ENCODE measurements at places on chromosomes 4 and X.

DNA sequence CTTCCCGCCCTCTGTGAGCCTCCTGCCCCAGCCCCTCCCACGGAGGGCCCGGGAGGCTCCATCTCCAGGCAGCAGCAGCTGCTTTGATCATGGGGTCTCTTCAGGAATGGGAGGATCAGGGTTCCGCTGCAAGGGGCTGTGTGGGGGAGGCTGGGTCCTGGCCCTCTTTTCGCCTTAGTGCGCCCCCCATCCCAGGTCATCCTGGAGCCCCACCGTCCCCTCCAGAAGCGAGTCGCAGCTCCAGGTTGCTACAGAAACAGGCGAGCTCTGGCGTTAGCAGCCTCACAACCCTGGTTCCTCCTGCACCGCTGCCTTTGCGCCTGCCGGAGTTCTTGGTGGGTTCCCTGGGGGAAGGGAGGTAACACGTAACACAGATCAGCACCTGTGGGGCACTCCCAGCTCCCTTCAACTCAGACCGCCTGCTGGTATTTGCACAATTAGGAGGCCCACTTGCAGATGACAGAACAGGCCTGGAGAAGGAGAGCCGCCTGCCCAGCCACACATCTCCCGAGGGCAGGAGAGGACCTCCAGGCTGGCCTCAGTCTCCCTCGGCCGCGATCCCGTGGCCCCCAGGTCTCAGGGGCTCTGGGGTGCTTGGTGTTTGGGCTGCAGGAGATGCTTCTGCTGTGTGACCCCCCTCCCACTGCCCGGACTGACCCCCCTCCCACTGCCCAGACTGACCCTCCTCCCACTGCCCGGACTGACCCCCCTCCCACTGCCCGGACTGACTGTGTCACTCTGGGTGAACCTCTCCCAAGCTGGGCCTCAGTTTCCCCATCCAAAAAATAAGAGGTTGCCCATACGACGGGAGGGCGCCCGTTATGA, 64.2 kb upstream of the ADRA2C start:
- DNase-seq: no peak

DNA sequence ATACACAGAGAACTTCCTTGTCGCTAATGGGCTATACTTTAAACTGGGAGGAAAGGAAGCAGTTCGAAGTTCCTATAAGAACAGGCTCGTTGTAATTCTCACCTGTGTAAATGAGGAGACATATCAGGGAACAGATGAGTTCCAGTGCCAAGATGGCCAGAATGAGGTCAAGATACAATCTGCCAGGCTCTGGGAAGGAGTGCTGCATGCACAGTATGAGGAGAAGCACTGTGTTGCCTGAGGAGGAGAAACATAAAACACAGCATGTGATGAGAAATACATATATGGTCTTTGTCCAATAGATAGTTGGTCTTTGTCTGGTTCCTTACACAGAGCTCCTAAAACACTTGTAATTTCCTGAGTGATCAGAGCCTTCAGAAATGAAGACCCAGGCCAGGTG, 24.3 kb downstream of the TMEM192 start:
- DNase-seq: no peak

DNA sequence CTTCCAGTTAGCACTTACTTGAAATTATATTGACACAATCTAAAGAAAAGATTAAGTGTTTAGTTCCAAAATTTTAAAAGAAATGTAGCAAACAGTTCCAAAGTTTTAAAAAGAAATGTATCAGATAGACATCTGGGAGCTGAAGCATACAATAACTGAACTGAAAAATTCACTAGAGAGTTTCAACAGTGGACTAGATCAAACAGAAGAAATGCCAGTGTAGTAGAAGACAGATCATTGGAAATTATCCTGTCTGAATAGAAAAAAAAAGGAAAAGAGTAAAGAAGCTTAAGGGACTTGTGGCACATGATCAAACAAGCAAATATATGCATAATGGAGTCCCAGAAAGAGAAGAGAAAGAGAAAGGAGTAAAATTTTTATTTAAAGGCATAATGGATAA, 261.4 kb downstream of the LAS1L start:
- no peak for DNase-seq

DNA sequence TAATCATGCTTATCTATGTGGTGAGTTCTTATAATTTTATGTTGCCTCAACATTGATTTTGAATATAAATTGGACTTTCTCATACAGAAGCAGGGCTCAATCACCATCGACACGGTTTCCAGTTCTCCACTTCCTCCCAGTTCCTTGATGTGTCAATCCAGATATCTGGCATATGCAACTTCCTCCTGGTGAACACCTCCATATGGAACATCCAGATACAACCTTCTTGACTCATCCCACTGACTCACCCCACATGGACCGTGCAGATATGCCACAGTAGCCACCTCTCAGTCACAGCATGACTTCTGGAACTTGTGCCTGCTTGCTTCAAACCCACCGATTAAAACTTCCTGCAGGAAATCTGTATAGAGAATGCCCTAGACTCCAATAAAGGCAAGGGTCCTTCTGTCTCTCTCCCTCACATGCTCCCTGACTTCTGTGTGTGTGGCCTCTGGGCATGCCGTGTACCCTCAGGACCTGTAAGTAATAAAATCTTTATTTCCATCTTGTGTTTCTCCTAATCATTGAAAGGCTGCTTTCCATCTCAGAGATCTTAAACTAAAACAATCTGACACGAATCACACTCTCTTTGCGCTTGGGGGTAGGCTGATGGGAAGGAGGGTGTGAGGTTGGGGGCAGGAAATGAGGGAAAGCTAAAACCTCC, 67.0 kb downstream of the HTRA3 start:
- no peak for DNase-seq

DNA sequence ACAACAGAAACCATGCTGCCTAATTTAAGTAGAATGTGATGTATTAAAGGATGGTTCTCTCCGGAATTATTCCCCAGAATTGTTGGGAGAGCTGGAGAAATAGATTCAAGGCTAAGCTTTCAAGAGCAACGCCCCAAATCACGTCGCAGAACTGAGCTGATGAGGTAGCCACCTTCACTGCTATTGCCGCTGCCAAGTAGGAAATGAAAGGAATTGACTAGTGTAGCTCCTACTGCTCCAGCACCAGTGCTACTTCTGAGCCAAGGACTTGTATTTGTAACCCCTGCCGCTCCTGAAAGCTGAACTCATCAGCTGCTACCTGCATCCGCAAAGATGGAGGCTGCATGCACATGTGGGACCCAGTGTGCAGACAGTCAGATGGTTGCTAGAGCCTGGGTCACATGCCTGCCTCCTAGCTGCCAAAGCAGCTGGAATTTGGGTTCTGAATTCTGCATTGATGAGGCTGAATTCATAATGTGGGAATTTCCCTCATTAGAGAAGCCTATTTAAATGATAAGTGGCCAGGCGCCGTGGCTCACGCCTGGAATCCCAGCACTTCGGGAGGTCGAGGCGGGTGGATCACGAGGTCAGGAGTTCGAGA, 173.9 kb downstream of the PDGFRA start:
- no peak for DNase-seq

- DNase-seq: no peak
These were observed 32.5 kb upstream of the MTMR8 start for GRCh38 chrX:64427787-64428186.

- DNase-seq: no peak
These were observed 215.3 kb downstream of the HS6ST2 start for GRCh38 chrX:132743086-132743485.

DNA sequence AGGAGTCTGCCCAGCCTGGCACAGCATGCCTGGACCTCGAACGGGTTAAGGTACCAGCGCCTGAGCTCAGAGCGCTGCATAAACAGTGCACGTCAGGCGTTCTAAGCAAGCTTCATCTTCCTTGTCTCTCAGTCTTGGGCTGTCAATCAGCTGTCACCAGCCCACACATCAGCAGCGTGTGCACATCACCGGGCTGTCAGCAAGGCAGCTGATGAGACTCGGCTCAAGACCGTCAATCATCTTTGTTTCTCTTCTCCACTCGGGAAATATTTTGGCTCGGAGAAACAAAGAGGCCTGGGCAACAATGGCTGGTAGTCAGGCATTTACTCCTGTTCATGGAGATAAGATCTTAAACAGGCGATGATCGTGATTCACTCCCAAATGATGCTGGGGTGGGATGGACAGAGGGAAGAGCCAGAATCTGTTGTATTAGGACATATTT, 141.3 kb downstream of the LDB2 start:
- DNase-seq: no peak

- DNase-seq: no peak
These were observed 46.2 kb upstream of the NMU start for GRCh38 chr4:55682295-55682694.

DNA sequence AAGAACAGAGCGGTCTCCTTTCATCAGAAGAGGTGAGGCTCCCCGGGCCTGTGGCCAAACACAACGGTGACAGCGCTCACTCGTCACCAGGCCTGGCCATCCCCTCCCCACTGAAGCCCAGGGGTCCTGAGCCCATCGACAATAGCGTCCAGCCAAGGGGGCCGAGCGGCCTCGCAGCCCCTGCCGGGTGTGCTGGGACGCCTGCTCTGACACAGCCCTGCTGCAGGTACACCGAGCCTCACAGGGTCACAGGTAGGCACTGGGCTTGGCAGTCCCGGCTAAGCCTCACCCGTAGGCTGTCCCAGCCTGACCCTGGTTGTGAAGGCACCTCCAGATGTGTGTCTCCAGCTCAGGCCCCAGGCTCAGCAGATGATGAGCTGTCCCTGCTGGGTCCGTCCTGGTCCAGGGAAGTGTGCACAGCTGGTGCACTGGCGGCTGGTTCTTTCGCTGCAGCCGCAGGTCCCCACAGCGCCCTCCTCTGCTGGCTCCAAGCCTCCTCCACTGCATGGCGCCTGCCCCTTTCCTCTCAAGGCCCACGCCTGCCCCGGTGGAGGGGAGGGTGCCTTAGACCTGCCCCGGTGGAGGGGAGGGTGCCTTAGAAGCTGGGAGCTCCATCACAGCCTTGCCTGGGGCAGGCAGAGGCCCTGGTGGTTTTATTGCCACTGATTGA, 21.5 kb downstream of the UVSSA start:
- DNase-seq: no peak

GRCh38 chrX:41588271-41588670, 100.5 kb upstream of the GPR34 start:
- no peak for DNase-seq

DNA sequence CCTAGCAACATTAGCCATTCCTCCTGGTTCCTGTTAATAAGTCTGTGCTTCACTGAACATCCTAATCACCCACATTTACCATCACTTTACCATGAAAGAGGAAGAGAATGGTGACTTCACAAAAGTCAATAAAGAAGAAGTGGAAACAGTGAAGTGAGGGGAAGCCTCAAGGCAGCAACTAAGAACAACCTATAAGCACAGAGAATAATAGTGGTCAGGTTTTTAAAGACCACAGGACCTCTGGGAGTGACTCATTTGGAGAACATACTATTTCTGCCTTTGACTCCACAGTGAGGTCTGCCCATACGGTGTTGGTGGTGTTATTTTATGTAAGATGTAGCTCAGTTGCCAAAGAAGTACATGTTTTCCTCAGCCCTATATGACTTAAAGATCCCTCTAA, 86.0 kb upstream of the TET2 start:
- DNase-seq: peak; percentile 26

DNA sequence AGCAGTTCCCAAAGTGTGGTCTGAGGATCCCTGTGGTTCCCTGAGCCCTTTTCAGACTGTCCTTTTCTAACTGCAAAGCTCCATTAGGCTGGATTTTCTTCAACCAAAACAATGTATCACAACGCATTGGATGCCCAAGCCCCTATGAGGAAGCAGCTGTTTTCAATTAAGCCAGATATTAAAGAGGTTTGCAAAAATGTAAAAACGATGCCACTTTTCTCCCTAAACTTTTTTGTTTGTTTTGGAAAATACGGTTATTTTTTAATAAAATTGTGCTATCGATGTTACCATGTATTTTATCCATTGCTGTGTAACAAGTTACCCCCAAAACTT, 170.4 kb upstream of the BCOR start:
- no peak for DNase-seq
